ENCODE measurements at places on chromosomes 6 and 20.

- DNase-seq: no peak
Measured at GRCh38 chr6:24876499-24877465, 59.0 kb downstream of the RIPOR2 start.

- DNase-seq: no peak
Measured at GRCh38 chr6:106870069-106870468, 104.5 kb downstream of the CD24 start.

DNA sequence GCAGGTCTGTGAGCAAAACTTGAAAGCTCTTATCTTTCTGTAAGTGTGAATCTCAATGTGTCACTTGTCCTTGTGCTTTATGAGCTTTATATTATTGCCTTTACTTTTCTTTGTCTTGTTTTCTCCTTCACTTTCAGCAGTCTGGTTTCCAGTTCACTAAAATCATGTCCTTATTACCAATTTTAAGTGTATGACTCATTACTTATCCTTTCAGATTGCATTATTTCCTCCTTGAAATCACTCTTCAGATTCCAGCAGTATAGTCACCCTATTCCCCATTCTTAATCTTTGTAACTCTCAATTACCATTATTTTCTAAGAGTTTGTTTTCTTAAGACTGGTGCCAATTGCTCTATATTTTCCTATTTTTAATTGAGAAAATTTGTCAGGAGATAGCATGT is 117.4 kb upstream of the GRIK2 start:
- DNase-seq: no peak

DNA sequence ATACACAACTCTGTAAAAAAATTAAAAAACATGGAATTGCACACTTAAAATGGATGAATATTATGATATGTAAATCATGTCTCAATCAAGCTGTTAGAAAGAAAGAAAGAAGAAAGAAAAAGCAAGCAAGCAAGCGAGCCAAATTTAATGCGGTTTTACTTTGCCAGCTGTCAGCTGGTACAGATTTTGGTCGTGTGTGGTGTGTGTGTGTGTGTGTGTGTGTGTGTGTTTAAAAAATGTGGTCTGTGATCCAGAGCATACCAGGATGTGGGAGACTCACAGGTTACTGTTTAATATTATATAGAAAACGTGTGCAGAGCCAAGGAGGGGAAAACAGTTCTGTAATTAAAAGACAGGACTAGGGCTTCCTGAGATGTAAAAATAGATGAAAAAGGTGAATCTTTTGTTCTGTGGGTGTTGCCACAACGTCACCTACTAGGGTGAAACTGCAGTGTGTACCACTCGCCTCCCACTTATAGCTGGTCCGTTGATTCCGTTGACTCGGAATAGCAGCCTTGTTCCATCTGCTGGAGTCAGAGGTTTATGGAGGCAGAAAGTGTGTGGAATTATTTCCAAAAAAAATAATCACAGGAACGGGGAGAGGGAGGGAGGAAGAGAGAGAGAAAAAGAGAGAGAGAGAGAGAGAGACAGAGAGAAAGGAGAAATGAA is 197.7 kb downstream of the BCAS1 start:
- peak; percentile 84 for DNase-seq

- no peak for DNase-seq
Measured at GRCh38 chr6:143516690-143517446, 5.3 kb upstream of the FUCA2 start.

GRCh38 chr6:123529058-123529457 is 107.7 kb downstream of the TRDN start:
- DNase-seq: no peak

DNA sequence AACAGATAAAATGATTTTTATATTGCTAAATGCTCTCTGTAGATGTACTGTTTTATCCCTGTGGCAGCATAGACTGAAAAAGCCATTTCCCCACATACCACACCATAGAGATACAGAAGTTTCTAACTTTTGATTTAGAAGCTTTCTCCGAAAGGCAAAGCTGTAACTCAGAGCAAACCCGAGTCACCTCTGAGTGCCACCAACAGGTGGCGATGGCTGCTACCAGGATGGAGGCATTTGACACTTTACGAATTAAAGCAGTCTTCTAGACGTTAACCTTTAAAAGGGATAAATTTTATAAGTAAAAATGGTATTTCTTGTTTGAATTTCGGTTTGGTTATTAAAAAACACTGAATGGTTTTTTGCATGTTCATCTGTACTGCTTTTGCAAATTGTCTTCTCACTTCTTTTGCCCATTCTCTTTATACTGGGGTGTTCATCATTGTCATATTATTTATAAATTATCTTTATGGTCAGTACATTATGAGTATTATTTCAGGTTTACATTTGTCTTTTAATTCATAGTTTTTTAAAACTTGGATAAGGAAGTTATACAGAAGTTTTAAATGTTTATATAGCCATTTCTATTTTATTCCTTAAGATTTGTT is 201.0 kb upstream of the CEP162 start:
- DNase-seq: peak; percentile 64

GRCh38 chr6:57134954-57135353 is 37.2 kb upstream of the BAG2 start:
- DNase-seq: no peak

DNA sequence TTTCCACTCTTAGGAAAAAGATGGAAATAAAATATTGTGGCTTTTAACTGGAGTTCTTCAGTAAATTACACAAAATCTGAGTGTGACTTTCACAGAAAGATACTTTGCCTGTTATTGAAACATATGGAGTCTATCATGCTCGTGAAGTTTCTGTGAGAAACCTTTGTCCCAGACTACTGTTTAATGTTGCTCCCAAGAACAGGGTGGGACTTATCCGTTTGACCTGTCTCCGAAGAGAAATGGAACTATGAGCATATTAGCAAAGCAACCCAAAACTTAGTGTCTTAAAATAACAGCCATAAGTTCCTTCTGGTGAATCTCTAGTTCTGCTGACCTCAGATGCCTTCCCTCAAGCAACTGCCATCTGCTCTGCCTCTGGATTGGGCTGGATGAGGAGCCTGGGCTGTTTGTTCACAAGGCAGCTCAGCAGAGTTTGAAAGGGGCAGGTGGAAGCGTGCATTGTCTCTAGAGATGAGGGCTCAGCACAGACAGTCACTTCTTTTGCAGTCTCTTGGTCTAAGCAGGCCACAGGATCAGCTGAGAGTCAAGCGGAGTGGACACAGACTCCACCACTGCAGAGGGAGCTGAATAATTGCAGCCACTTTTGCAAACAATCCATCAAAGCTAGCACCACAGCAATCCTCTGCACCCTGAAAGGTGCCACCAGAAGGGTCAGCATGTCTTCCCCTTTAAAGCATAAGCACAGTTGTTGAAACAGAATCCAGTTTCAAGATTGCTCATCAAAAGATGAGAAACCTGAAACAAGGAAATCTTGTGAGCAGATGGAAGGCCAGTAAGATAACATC is 52.8 kb downstream of the MYB start:
- no peak for DNase-seq

DNA sequence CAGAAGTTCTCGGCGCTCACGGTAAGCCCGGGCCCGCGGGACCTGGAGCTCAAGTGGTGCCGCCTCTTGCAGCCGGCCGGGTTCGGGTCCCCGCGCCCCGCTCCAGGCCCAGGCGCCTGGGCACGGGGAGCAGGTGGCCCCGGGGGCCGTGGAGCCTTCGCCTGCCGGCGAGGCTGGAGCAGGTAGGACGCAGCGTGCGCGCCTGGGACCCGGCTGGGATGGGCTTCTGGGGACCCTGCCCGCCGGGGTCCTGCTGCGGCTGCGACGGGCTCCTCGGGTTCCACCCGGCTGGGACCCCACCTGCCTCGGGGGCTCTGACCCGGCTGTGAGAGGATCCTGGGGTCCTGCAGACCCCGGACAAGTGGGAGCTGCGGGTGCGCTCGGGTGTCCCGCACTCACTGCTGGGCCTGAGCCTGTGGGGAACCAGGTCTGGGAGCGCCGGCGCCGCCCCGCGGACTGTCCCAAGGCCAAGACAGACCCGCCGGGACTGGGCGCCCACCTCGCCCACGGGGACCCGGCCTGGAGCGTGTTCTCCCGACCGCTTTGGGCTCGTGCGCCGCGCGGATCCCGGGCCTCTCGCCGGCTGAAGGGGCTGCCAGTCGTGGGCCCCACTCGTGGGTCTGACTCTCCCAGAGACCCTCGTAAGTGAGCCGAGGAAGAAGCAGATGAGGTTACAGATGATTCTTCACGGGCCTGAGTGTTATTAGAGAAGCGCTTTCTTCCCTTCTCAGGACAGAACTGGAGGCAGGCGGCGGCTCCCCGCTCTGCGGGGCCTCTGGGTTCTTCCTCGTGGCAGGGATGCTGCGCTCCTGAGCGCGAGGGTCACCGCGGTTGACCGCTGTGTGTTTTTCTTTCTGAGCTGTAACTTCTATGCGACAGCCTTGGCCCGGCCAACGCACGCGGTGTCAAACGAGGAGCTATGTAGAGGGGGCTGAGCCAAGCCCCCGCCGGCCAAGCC is 729 bp downstream of the SMOC2 start:
- no peak for DNase-seq

GRCh38 chr6:2876210-2877056 is 26.7 kb downstream of the SERPINB9 start:
- peak; percentile 74 for DNase-seq

- no peak for DNase-seq
Measured at GRCh38 chr6:38169221-38169976, 349.9 kb downstream of the ZFAND3 start.

DNA sequence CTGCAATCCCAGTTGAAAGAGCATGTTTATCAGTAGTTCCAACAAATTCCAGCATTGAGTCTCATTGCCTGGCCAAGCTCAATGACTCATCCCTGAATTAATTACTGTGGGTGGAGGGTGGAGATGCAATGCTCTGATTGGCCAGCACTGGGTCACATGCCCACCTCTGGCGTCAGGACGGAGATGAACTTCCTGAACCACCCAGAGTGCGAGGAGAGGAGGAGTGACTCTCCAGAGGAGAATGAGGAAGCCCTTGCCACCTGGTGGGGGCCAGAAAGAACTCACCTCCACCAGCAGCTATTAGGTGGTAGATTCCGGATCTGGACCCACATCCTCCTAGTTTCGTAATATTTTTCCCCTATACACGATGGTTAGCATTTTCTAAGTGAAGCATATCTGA is 283.9 kb downstream of the TBC1D7 start:
- DNase-seq: no peak

DNA sequence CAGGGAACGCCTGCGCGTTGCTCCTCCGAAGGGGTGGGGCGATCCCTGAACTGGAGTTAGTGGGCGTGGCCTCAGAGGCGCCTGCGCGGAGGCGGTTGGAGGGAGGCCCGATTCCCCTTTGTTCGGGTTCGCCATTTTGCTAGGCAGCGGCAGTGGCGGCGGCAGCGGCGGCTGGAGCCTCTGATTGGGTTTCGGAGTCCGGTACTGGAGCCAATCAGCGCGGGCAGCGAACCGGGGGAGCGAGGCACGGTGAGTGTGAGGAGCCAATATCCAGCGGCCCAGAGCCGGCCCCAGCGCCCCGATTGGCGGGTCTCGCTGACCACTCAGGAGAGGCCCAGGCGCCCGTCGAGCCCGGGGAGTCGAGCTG is at the start of gene NFYA:
TSS of gene NFYA (plus strand) at position 139 of the 367 bp plus-strand sequence. CDS start 6,116 bp downstream, outside the sequence.
- DNase-seq: no peak

DNA sequence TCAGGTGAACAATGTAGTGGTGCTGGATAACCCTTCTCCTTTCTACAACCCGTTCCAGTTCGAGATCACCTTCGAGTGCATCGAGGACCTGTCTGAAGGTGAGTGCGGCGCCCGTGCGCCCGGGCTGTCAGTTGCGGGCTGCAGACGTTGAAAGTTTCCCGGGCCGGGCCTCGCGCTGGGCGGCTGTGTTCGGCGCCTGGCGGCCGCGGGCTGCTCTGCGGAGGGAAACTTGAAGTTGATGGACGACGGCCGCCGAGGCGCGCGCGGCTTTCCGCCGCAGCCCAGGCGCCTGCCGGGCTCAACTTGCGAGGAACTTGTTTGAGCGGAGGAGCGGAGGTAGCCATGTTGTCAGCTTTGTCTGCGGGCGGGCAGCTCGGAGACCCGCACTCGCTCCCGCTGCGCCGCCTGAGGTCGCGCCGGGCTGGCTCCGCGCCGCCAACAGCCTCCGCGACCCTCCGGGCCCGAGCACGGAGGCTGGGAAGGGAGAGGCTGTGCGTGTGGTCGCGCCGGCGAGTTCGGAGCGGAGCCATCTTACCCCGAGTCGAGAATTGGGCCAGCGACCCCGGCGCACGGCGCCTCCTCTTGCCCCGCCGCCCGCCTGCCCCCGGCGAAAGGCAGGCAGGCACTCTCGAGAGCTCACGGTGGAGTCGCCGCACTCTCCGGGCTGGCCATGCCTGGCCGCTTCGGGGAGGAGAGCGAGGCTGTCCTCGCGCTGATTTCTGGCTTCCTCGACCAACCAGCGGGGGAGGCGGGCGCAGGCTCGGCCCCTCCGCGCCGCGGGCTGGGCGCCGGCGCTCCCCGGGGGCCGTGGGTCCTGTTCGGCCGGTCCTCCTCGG is 691 bp downstream of the ASF1A start:
- peak; percentile 91 for DNase-seq

- no peak for DNase-seq
Measured at GRCh38 chr6:15263780-15264374, 18.0 kb downstream of the JARID2 start.

DNA sequence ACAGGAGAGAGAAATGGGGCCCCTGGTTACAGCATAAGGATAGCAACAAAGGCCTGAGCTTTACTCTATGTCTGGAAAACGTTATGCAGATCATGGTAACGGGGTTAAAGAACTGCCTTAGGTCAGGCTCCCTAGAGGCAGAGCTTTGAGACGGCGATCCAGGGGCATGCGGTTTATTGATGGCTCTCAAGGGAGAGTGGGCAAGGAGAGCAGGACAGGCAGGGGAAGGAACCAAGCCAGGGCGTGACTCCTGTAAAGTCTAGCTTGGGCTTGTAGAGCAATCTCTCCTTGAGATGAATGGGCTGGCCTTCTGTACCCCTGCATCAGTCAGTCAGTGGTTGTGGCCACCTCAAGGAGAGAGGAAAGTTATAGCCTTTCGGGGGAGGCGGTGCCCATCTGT is 12.5 kb upstream of the FERMT1 start:
- DNase-seq: no peak

- peak; percentile 84 for DNase-seq
Measured at GRCh38 chr6:45421709-45422502, 44.2 kb upstream of the SUPT3H start.

DNA sequence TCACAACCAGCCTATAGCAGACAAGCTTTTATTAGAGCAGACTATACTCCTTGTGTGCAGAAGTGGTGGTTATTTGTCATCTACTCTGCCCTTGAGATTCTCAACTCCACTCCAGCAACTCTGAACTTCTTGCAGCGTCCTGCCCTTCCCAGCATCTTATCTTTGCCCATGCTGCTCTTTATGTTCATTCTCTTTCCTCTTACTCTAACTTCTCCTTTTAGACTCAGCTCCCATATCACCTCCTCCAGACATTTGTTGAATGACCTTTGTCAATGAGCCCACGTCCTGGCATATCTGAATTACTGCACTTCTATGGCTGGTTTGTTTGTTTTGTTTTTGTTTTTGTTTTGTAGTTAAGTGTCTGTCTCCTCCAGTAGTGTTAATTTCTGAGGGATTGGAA is 81.2 kb downstream of the KCNQ5 start:
- DNase-seq: no peak

Data from activated CD4-positive, alpha-beta T cell treated with anti-CD3 and anti-CD28 coated beads, Interleukin-2, amount 10 ng/mL, durations not matched to agents 24 days and 14 days (primary cell).